ENCODE measurements at places on chromosomes 1 and 21.

DNA sequence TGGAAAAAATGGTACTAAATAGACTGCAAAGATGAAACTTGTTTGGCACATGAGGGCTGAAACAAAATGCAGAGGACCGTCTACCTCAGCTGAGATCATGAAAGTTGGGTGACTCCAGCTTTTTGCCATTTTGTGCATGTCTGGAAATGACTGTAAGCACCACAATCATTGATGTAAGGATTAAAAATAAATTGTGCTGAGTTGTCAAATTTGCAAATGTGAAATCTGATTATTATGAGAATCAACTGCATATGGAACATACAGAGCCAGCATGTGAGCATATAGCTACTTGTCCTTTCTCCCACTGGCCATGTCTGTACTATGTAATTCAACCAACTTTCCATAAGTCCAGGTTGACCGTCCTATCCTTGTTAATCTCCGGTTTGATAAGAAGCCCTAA, 736.9 kb upstream of the PRMT6 start:
- DNase-seq = no peak

DNA sequence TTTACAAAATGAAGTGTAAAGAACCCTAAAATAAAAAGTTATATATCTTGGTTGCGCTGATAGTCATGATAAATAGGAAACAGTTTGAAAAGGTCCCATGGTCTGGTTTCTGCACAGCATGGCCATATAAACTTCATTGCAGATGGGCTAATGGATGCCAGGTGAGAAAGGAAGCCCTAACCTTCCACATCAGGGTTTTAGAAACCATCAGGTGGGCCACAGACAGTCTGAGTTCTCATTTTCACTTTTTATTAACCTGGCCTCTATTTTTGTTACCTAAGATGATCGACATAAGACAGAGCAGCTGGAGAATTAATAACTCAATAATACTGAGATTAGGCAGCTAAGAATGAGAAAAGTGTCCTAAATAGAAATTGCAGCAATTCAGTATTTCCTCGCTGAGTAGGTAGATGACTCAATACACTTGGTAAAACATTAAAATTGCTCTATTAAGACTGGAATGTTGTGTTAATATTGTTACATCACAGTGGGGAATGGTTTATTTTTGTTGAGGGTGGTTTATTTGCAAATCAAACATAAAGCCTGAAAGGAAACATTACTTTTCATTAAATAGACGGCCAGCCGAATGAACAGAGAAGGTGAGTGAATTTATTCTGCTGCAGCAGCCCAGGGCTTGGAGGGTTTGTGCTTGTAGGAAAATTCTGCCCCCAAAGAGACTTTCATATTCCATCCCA, 21.1 kb downstream of the C1orf21 start:
- no peak for DNase-seq

DNA sequence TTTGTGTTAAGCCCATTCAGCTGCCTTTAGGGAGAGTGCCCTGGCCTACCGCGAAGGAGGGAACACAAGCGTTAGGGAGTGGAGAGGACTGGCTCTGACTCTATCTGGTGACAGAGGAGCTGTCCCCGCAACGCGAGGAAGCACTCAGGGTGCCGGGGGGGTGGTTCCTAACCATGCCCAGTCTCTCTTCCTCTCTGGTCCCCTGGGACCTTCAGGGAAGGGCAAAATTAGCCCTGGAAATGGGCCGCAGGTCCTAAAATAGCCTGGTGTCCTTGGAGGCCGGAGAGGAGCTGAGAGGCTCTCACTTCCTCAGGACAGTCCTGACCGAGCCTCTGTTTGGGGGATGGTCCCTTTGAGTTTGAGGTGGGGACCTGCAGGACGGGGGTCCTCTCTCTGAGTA, 5.8 kb downstream of the SLC45A1 start:
- no peak for DNase-seq

DNA sequence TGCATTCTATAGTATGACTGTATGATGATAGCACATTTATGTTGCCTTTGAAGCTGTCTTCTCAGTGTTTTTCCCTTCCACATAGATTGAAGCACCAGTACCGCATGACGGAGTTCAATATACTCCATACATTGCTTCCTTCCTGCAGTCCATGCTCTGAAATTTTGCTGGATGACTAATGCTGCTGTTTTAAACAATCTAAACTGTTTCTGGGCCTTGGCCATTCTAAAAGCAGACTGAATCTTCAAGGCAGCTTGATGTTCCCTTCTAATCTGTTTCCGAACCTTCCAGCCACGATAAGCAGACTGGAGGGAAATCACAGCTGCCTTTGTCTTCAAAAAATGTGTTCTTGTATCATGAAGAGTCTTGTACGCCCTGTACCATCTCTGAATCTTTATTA, 36.2 kb upstream of the F13B start:
- no peak for DNase-seq

DNA sequence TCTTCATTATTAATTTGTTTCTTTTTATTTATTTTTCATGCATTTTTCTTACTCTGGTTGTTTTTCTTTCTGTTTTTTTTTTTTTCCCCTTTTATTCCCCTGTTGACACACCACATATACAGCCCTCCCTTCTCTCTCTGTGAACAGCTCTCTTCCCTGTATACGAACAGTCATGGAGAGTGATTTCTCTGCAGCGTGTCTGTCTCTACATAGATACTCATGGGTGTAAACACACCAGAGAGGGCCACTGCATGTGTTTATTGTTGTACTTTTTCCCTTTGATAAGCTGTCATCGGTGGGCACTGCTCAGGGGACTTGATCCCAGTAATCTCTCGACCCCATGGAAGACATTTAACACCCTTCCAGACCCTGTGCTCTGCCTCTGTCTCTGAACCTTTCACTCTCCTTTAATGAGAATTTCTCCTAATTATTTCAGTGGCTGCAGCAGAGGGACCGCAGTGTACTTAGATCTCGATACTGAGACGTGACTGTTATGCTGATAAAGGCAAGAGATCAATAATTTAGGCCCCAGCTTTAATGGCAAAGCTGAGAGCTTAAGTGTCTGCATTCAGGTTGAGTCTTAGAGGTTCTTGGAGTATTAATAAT, 113.1 kb downstream of the PBX1 start:
- DNase-seq = no peak

- no peak for DNase-seq
Observed at GRCh38 chr1:27487966-27488884, 1.7 kb downstream of the WASF2 start.

DNA sequence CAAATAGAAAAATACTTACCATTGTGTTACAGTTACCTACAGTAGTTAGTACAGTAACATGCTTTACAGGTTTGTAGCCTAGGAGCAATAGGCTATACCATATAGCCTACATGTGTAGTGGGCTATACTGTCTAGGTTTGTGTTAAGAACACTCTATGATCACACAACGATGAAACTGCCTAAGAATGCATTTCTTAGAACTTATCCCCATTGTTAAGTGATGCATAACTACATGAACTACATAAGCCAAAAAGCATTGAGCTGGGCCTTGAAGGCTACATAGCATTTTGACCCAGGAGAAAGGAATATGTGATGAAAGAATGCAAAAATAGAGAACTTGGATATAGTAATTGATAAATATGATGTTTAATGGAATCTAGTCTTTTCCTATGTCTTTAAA, 46.4 kb upstream of the JUN start:
- no peak for DNase-seq

- no peak for DNase-seq
Observed at GRCh38 chr1:205920159-205920558, 23.1 kb downstream of the SLC26A9 start.

DNA sequence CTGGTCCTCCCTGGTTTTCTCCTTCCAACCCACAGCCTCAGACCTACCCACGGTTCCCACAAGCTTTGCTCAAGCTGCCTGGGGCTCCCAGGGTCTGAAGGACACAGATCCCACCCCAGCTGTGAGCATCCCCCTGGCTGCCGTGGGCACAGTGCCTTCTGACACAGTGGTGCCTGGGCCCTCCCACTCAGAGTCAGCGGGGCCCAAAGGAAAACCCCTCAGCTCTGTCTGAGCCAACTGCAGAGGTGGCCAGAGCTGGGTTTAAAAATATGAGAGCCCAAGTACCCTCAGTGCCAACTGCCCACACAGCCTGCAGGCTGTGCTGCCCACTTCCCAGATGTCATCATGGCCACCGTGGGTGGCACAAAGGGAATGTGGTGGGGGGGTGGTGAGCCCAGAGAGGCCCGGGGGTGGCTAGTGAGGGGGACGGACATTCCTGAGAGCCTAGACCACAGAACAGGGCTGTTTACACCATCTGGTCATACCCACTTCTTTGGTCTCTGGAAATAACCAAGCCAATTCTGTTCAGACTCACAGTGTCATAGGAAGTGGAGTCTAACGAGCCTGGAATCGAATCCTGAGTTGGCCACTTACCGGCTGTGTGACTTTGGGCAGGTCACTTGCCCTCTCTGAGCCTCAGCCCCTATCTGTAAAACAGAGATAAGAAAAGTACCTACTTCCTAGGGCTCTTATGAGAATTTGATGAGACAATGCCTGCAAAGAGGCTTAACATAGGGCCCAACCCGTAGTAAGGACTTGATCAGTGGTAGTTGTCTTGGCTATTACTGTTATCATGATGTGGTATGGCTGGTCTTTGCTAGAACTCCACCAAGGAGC, 85.5 kb downstream of the CAMK2N1 start:
- DNase-seq = no peak

DNA sequence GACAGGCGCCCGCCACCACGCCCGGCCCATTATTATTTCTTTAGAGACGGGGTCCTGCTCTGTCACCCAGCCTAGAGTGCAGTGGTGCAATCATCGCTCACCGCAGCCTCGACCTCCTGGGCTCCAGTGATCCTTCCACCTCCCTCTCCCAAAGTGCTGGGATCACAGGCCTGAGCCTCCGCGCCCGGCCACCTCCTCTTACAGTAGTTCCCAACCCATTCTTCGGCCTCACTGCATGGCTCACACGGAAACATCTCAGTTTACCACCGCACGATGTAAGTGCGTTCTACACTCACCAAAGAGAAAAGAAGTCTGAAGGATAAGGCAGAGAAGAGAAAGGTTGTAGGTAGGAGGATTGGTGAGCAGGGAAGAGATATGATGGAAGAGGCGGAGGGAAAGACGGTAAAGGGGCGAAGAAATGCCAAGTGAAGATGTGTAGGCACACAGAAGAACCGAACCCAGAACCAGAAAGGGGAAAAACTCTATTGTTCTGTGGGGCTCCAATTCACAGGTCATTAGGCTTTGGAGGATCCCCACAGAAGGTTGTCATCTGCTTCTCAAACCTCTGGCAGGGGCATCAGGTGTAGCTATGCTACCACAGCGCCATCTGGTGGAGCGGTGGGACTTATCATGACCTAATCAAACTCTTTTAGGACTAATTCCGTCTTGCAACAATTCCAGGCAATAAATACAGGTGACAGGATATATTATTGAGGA, 504.2 kb downstream of the SMYD3 start:
- DNase-seq = peak; percentile 51

- no peak for DNase-seq
Observed at GRCh38 chr21:41612674-41613532, 104.9 kb upstream of the TMPRSS2 start.

- no peak for DNase-seq
Observed at GRCh38 chr1:18119771-18120377, 12.3 kb downstream of the IGSF21 start.

- DNase-seq = no peak
Observed at GRCh38 chr1:108862017-108862610, 5.2 kb upstream of the AKNAD1 start.

DNA sequence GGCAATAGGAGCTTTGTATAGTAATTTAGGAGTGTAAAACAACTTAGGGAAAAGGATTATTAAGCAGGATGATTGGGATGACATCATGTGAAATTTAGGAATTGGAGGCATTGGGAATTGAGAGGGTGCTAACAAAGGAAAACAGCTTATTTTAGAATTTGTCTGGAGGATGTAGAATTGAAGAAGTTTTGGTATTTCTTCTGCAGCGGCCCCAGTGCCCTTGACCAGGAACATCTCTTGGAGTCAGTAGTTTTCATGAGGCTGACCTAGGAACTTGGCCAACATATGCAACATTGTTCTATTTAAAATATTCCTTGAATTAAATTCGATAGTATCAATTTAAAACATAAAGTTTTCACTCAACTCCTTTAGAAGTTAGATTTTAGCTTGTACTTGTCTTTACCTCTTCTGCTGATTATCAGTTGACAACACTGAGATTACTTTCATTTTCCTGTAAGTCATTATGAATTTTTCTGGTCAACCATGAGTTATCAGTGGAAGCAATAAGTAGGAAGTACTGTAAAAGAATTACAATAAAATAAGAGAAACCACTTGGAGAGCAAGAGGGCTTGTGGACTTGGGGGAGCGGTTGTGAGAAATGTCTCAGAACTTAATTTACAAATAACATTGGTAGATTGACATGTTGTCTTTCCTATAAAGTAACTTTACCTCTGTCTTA, 52.8 kb downstream of the DYRK1A start:
- DNase-seq = no peak

GRCh38 chr1:156407760-156408159, 38.7 kb downstream of the RHBG start:
- DNase-seq = no peak

DNA sequence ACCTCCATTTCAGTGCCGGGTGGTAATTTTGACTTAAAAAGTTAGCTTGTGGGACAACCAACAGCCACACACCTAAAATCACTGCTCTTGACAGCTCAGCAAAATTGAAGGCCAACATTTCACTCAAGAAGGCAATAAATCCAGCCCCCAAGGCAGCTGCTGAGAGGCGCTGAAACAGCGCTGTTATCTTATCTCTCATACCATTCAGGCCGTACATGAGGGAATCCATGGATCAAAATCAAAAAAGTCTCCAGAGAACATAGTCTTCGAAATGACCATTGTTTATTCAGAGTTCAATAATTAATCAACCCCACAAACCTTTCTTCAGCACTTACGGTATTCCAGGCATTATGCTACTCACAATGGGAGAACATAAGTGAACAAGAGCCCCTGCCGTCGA, 38.5 kb downstream of the ZBTB18 start:
- no peak for DNase-seq

DNA sequence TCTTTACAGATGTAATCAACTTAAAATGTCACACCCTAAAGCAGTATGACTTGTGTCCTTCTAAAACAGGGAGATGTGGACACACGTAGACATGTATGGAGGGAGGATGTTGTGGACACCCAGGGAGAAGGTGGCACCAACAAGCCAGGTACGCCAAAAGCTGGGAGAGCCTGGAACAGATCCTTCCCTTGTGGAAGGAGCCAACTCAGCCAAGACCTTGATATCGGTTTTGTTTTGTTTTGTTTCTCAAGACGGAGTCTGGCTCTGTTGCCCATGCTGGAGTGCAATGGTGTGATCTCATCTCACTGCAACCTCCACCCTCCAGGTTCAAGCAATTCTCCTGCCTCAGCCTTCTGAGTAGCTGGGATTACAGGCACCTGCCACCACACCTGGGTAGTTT, 45.6 kb downstream of the CHAF1B start:
- DNase-seq = no peak

DNA sequence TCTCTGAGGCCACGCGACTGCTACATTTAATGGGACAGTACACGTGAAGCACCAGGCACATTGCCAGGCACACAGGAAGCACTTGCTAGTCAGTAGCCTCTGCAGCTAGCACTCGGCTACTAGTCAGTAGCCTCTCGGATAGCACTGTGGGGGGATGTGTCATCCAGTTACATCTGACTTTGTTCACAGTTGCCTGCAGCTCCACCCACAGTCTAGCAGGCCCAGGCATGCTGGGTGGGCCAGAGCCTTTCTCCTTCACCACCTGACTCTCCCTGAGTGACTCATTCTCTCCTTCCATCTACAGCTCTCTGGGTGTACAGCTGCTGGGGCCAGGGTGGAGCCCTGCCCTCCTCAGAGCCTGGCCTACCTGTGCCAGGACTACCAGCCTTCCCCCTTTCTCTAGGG, 51.5 kb downstream of the PTPRF start:
- DNase-seq = peak; percentile 66

Data from stimulated activated CD8-positive, alpha-beta memory T cell treated with anti-CD3 and anti-CD28 coated beads, Interleukin-15, amount 100 ng/mL, for 48 hours (primary cell).